NCI-H187 (cell line): ENCODE measurements at places on chromosomes 6 and 20.

DNA sequence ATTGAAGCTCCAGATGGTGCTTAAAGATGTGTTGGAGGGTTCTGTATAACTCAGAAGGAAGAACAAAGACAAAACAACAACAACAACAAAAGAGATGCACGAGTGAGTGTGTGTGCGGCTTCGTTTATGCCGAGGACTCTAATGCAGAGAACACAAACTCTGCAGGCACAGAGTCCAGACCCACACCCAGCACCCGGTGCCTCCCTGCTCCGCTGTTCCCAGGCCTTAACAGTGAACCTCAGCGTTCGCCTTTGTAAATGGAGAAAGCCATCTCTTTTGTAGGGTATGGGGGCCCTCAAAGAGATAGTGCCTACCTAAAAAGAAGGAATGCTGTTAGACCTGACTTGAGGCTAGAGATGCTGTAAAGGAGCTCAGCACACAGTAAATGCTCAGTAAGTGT lies 243.3 kb downstream of the ERMARD start:
- no peak for DNase-seq

DNA sequence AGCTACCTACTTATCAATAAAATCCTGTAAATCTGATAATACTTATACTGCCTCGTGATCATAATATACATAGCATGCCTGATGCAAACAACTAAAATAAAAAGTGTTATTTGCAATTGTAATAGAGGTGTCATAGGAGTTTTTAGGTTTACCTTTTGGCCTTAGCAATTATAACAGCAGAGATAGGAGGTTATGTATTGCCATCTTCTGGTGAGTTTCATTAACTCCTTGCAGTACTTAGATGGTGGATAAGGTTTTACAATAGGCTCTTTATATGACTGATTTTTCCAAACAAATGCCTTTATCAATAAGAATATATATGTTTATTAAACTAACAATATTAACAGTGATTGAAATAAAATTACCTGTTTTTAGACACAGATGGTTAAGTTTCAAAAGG lies 27.8 kb upstream of the MYCT1 start:
- no peak for DNase-seq

- no peak for DNase-seq
Observed at GRCh38 chr6:26388441-26388840, 5.5 kb downstream of the BTN2A2 start.

- no peak for DNase-seq
Observed at GRCh38 chr6:158011478-158011920, 29.8 kb downstream of the SYNJ2 start.

DNA sequence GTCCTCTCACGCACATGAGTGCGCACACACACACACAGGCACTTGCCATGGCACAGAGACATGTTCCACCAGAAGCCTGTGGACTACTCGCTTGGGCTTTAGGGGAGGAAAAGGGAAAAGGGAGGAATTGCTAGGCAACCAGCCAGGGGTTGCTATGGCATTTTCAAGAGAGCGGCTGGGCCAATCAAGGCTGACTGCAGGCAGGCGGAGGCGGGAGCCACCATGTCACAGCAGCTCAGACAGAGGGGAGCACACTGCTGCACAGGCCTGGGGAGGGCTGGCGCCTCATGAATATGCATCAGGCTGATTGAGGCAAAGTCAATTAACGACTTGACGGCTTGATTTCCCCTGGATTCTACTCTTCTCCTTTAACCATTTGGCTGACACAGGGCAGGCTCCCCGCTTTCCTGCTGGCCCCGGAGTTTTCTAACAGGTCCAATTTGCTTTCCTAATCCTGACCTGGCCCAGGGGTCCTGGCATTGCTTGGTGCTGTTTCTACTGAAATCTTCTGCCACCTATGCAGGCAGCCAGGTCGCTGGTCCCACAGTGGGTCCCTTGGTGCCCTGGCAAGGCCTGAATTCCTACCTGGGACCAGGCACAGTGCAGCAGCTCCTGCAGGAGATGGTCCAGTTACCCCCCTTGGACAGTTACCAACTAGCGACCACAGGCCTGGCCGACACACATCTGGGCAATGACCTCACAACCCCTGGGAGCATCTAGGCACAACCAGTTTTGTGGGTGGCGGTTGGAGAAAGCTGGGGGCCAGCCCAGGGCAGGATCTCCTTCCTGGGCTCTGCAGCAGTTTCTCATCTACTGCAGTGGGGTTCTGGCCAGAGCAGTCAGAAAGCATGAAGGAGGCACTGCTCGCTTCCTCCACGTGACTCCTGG lies 52.1 kb downstream of the YTHDF1 start:
- DNase-seq, result no peak

DNA sequence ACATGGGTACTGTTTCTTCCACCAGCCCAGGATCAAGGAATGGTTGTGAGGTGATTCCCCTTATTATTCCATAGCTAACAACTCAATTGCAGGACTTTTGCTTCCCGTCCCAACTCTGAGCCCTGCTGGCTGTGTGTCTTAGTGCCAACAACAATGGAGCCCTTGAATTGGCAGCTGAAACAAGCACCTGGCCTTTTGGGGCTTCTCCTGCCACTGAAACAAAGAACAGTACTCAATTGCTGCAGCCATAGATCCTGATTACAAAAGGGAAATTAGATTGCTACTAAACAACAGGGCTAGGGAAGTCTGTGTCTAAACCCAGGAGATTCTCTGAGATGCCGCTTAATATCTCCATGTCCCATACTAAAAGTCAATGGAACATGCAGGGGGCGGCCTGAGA lies 61.3 kb upstream of the CARMIL1 start:
- no peak for DNase-seq

- DNase-seq, result peak; percentile 16
Observed at GRCh38 chr6:10587656-10588406, 66.7 kb downstream of the GCNT2 start.

DNA sequence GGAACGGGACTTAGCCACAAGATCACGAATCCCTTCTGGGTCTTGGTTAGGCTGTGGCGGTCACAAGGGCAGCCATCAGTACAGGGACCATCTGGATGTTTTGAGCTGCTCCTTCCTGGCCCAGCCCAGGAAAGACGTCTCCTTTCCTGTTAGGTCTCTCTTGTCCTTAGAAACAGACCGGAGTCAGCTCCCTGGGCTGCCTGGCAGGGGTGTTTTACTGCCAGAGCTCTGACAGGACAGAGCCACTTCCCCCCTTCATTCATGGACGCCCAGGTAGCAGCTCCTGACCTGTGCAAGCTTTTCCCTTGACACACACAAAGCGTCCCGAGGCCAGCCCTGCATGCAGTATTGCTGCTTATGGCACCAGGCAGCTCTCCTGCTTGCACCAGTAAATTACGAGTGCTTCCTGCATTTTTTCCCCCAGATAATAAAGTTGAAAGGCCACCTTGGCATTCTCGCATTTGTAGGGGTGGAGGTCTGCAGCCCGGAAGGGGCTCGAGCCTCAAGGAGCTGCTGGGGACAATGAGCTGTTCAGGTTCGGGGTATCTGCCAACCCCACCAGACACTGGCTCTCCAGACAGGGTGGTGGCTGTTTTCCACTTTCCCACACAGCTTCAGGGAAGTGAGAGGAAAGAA lies 87.4 kb downstream of the NOL4L start:
- DNase-seq, result no peak

DNA sequence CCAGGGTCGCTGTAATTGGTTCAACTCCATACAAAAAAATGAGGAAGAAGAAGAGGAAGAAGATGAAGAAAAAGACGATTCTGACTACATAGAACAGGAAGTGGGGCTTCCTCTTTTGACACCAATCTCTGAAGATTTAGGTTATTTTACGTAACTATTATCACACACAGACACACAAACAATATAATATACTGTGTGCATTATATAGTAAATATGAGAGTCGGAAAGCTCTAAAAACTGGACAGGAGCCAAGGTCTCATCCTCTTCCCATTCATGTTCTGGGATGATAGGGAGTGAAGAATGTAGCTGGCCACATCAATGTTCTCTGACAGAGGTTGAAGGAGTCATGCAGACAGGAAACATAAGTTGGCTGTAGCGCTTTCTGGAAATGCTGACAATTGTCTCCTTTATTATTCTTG lies 13.3 kb downstream of the RSPH4A start:
- DNase-seq, result no peak

DNA sequence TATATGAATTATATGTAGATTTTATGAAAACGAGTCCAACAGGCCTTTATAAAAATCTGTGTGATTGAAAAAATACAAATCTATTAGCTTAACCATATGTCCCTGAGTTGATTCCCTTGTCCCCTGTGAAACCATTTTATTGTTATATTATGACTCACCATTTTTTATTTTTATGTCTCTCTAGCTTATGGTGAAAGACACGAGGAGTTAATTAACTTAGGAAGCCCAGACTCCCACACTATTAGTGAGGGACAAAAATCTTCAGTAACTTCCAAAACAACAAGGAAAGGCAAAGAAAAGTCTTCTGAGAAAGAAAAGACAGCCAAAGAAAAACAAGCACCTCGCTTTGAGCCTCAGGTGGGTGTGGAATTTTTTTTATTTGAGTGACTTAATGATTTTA lies 183.1 kb downstream of the ADGB start:
- DNase-seq, result no peak

DNA sequence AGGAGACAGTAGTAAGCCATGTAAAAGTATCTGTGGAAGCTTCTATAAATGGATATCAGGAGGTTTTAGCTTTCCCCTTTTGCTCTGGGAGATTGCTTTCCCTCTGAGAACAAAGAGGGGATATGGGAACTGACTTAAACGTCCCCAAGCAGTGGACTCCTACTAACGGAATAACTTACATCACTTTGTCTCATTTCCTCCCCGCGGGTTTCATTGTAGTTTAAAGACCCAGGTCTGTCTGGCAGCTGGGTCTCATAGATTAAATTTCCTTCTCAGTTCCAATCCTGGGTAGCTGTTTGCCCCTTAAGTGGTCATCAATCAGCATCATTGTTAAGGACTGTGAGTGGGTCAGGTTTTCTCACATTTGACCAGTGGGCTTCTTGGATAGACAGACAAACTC lies 68.7 kb downstream of the PLAGL1 start:
- no peak for DNase-seq

GRCh38 chr6:17714879-17715851 lies 8.4 kb upstream of the NUP153 start:
- no peak for DNase-seq

DNA sequence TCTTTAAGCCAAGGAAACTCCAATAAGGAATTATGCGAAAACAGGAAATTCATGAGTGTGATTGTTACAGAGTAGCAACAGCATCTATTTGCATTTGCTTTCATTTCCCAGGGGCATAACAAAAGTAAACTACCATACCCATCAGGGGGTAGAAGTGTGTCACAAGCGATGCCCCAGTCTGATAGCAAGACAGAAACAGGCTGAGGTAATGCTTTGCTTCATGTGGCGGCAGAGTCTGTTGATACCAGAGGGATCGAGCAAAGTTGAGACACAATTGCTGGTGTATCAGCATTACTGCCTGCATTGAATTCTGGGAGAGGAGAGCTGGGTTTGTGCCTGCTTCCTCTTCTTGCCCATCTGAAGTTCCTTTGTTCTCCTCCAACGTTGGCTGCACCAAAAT lies 51.2 kb upstream of the LYRM2 start:
- no peak for DNase-seq

- no peak for DNase-seq
Observed at GRCh38 chr6:11008821-11009220, 35.3 kb downstream of the ELOVL2 start.

GRCh38 chr20:48975955-48976354 lies 54.4 kb downstream of the ARFGEF2 start:
- no peak for DNase-seq

DNA sequence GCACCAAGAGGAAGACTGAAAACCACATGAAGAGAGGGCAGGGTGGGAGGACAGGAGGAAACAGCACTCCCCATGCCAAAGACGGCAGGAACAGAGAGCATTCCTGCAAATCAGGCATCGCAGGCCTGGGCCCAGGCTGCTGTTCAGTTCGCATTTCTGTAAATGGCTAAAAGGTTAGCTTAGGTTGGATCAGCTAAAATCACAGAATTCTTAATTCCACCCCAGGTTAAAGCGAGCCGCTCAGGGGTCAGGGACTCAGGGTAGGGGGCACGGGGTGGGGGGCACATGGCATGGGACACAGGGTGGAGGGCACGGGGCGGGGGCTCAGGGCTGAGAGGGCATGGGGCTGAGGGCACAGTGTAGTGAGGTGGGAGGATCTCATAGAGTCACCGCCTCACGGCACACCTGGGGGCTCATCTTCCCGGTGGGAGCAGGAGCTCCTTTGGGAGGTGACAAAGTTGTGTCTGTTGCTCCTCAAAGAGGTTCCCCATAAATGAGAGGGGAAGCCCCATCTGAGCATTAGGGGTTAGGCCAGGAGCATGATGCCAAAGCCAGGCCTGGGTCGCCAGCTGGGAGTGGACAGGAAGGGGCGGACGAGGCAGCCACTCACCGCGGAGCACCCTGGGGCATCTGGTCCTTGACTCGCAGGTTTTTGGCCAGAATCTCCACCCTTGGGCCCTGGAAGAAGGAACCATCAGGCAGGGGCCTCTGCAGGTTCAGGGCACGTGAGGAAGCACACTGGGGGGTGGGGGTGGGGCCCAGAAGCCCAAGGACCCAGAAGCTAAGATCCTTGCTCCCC lies 200.7 kb downstream of the PREX1 start:
- DNase-seq, result no peak

DNA sequence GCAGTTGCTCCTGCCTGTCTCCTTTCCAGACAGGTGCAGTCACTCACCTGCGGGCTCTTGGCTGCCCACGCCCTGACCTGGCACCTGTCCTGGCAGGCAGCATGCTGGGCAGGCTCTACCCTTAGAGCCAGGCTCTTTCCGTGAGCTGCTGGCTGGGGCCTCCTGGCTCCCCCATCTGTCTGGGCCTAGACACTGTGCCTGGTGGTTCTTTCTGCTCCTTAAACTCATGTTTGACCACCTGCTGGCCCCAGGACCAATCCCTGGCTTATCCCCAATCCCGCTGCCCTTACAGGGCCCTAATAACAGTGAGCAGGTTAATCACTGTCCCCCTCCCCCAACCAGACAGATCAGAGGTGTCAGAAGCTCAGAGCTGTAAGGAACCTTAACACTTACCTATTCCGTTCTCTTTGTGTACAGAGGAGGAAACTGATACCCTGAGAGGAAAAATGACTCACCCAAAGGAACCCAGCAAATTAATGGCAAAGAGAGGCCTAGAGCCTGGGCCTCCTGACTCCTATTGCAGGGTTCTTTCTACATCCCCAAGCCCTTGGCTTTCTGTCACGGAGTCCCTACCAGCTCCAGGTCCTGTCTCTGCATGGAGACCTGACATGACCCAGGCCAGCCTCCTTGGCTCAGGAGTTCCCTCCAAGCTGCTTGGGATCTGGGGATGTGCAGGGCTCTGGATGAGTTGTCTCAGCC lies 54.7 kb downstream of the RAB44 start:
- no peak for DNase-seq

DNA sequence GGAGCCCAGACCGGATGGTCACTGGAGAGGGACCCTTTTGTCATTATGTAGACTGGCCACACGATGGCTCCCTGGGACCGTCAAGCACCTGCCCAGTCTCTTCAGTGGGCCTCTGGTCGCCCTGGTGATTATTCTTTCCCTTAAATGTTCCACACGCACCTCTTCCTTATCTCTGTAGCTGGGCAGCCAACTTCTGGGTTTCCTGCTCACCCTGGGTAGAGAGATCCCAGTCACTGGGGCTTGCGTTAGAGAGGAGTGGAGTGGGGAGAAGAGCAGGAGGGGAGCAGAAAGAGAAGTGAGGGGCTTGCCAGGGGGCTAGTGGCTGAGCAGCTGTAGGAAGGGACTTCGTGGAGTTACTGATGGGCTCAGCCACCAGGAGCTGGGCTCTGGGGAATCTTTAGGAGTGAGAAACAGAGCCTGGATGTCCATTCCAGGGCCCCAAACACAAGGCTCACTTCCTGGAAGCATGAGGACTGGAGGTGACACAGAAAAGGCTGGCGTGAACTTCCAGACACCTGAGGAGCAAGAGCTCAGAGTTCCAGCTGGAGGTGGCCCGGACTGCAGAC lies 150.1 kb downstream of the DHX35 start:
- DNase-seq, result no peak

GRCh38 chr6:144234399-144234798 lies 50.7 kb upstream of the UTRN start:
- no peak for DNase-seq
